Left ventricle myocardium inferior (tissue), 1 donor: ENCODE measurements at places on chromosomes 5 and 9.

GRCh38 chr5:19903611-19904010 lies 84.4 kb downstream of the CDH18 start:
- DNase-seq, result no peak

DNA sequence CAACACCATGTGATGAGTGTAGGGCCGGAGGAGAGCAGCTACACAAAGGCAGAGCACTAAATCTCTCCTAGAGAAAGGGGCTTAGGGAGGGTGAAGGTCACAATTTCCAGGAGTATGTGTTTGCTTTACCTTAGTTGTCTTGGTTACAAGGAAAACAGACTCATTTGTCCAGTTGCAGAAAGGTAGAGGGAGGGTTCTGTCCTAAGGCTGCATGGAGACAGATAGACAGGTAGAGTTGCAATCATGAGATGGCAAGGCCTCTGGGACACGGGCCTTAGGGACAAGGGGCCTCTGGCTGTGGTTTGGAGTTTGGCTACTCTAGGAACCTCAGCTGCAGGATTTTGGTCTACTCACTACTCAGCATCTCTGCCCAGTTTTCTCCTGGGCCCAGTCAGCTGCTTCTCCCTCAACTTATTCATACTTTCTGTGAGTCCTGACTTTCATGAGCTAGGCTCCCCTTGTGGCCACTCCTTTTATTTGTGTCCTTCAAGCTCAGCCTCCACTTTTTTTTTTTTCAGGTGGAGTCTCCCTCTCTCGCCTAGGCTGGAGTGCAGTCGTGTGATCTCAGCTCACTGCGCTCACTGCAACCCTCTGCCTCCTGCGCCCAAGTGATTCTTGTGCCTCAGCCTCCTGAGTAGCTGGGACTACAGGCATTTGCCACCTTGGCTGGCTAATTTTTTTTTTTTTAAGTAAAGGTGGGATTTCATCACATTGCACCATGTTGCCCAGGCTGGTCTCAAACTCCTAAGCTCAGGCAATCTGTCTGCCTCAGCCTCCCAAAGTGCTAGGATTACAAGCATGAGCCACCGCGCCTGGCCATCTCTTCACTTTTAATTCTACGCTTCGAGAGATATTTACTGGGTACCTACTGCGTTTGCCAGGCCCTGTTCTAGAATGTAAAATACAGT lies 76.6 kb downstream of the PTPDC1 start:
- no peak for DNase-seq

DNA sequence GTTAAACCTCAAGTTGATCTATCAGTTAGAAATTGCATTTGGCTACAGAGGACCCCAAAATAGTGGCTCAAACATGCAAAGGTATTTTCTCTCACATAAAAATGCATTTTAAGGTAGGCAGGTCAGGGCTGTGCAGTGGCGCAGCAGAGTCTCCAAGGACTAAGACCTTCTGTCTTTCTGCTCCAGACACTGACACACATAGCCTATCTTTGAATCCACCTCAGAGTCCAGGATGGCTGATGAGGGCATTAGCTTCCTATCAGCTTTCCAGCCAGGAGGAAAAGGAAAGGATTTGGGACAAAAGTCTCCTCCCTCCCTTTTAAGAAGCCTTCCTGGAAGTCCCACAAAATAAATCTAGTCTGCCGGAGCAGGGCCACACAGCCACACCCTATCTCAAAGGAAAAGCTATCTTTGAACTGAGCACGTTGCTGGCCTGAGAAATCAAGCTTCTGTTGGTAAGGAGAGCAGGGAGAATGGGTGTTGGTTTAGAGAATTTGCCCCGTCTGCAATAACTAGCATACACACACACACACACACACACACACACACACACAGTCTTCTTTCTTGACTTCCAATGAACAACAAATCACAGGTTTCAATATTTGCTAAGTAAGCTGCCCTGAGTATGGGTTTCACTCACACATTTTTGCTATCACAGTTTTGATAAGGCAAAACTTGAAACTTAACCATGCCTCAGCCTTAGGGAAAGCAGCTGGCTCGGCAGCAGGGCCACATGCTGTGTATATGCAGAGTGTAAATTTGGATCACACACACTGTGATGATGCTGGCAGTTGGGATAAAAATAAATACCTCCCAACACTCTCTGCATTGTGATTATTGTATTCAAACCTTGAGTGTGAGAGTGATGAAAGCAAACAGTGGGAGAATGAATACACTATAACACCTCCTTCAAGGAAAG lies 116.6 kb upstream of the MAP3K1 start:
- no peak for DNase-seq

DNA sequence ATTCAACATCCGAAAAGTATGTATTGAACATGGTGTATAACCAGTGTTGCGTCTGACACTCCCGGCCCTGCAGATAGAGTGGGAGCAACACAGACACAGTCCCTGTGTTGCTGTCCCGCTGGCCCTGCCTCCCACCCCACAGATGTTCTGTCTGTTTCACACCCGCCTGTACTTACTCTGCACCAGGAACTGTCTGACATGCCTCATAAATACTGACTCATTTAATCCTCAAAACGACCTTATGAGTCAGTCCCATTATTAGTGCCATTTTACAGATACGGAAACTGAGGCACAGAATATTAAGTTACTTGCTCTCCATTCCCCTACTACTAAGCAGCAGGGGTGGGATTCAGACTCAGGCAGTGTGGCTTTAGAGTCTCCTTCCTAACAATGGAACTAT lies 109.8 kb upstream of the NFIL3 start:
- no peak for DNase-seq

- DNase-seq, result no peak
These were observed 159.8 kb upstream of the ST8SIA4 start for GRCh38 chr5:101062902-101063301.

GRCh38 chr5:37966291-37966690 lies 126.5 kb upstream of the GDNF start:
- no peak for DNase-seq

DNA sequence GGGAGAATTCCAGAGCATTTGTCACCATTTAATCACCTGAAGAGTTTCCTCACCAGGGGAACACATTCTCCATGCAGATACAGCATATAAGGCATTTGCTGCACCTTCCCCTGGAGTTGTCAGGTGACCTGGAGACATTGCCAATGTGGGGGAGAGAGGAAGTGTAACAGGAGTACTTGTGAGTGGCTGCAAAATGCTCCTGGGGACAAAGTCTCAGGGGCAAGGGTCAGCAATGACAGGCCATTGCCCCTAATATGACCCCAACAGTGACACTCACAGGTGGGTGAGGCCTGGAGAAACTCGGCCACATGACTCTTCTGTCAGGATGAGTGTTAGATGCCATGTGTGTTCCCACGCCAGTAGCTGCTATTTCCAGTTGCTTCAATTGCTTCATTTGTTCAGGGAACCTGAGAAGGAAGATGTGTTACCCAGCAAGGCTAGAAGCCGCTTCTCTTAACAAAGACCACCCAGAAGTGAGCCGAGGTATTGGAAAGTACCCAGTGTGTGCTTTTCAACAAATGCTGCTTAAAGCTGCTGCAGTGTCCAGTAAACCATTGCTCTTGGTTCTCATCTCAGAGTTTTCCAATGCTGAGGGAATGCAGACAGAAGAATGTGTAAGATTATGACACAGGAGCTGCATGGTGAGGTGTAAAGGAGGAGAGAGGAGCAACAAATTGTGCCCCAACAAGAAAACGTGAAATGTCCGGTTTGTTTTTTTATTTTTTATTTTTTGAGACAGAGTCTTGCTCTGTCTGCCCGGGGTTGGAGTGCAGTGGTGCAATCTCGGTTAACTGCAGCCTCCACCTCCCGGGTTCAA lies 128.2 kb upstream of the SLC44A1 start:
- no peak for DNase-seq

DNA sequence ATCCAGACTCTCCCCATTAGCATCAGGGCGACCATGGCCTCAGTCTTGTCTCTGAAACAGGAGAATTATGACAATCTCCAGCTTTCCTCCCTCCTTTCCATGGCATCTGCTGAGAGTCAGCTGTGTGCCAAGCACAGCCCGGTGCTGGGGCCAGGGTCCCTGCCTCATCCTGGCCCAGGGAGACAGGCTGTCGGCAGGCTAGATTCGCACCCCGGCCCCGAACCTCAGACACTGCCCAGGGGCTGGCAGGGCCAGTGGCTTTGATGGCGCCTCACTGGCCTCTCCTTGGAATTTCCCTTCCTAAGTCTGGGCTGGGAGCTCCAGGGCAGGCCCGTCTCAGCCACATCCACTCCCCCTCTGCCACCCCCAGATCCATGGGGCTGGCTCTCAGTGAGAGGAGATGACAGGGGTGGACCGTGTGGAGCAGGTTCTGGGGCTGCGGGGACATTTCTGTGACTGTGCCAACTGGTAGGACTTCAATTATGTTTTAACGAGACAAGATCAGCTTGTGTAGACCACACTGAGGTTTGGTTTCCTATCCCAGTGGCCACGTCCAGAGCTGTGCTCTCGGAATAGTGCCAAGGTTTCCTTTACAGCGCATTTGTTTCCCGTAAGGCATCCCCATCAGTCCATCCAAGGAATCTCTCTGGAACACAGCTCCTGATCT lies 15.5 kb downstream of the FAM163B start:
- no peak for DNase-seq

DNA sequence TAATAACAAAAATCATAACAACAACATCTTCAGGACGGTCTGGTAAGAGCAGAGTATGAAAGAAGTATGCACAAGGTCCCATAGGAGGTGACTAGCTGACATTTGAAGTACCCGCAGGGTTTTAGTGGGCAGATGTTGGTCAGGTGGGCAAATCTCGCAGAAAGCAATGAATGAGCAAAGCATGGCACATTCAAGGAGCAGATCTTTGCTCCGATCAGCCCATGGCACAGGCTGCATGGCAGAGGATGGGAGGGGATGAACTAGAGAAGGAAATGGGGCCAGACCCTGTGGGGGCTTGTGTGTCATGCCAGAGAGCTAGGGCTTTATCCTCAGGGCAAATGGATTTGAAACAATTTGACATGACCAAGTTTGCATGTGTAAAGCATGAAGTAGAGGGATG lies 90.0 kb downstream of the SEMA6A start:
- no peak for DNase-seq

GRCh38 chr5:13992795-13993194 lies 48.3 kb upstream of the DNAH5 start:
- DNase-seq, result no peak

DNA sequence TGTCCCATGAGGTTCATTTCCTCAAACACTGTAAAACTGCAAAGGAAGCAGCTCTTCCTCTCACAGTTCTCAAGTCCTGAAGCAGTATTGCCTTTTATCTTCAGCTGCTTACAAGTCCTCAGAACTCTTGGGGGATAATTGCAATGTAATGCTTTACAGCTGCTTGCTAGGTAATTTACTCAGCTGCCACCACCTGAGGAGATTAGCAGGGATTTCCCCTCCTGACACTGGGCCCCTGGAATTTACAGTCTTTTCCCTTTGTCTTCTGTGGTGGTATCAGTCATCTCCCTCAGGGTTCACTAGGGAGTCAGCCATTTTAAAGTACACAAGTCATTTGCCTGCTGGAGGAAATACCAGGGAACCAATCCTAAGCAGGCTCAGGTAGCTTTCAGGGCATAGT lies 754.3 kb upstream of the GRAMD2B start:
- DNase-seq, result no peak
